OCI-LY7 (cell line): ENCODE measurements at places on chromosomes 3 and 15. TPM values are rescaled to one million over a fixed set of nuclear protein-coding genes. Genes with fewer than 3 reads are reported as not detected.

Gene TPRG1
- total RNA-seq = not detected in 2 replicates

GRCh38 chr3:109685084-109686079 lies 348.0 kb upstream of the DPPA4 start:
- no peak for DNase-seq

DNA sequence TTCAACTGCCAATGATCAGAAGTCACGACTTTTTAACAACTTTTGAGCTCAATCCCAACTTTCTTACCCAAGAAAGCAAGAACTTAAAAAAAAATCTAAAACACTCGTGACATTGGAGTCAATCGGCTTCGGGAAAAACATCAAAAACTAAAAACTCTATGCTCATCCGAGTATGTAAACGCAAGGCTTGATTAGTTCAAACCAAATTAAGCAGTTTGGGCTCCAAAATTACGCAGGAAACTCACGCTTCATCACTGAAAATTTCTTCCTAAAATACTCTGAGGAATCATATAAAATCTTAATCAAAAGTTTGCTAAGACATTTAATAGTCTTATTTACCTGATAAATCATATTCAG lies 1.6 kb downstream of the TRA2B start:
- no peak for DNase-seq

DNA sequence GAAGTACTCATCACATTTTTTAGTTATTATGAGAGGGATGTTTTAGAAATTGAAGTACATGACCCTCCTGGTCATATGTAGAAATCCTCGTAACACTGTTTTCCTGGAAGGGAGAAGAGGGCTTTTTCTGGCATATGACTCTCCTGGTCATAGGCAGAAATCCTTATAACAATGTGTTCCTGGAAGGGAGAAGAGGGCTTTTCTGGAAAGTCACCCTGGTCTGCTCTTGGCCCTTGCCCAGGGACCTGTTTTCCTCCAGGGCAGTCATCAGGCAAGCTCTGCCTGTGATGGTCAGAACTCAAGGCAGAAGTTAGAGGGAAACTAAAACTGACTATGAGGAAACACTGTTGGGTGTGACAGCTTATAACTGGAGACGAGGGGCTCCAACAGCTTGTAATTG lies 27.7 kb downstream of the LAMP3 start:
- no peak for DNase-seq

DNA sequence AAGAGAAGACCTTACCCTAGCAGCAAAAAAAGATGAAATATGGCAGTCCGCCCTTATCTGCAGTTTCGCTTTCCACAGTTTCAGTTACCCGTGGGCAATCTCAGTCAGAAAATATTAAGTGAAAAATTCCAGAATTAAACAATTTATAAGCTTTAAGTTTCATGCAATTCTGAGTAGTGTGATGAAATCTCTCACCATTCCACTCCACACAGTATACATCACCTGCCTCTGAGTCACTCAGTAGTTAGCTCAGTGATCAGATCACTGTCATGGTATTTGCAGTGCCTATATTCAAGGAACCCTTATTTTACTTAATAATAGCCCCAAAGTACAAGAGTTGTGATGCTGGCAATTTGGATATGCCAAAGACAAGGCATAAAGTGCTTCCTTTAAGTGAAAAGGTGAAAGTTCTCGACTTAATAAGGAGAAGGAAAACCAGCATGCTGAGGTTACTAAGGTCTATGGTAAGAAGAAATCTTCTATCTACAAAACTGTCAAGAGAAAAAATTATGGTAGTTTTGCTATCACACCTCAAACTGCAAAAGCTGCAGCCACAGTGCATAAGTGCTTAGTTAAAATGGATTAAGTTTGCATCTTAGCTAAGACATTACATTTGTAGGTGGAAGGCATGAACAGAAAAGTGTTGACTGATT lies 48.1 kb downstream of the HSPBAP1 start:
- DNase-seq = no peak

DNA sequence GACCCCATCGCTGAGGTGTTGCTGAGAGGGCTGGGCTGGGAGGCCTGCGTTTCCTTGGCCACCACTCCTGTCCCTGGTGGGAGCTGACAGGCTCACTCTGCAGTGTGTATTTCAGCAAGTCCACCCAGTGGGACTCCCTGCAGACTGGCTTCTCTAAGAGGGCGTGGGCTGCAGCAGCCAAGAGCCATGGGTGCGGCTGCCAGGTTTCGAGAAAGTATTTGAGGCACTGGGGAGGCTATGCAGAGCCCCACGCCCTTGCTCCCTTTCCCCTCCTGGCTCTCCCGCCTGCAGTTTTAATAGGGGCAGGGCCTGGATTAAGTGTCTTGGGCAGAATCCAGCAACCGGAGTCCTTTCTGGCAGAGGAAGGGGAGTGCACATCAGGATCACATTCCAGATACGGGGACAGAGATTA lies 242.1 kb downstream of the THSD4 start:
- no peak for DNase-seq

DNA sequence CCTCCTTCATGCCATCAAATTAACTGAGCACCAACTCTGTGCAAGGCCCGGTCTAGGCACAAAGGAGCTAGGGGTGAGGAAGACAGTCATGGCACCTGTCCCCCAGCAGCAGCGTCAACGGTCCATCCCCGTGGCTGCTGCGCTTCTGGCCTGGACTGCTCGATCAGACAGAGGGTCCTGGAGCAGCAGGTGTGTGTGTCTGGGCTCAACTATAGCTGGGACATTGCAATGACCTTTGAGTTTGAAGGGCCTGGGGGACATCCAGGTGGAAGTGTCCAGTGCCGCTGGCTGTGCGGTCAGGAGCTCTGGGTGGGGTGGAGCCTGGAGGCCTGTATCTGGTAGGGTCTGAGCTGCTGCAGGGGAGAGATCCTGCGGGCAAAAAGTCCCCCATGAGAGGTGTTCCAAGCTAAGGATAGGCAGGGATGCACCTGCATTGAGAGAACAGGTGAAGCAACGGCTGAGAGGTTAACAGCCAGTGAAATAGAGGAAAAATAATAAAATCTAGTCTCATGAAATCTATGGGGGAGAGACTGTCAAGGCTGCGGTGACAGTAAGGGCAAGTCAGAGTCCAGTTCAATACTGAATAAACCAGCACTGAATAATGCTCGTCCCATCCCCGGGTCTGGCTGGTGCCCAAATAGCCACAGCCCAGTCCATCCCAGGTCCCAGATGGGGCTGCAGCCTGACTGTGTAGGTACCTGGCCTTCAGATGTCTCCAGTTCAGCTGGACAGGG lies 25.4 kb upstream of the SLC41A3 start:
- DNase-seq = no peak

- DNase-seq = no peak
Measured at GRCh38 chr3:190591080-190591479, 77.2 kb downstream of the IL1RAP start.

DNA sequence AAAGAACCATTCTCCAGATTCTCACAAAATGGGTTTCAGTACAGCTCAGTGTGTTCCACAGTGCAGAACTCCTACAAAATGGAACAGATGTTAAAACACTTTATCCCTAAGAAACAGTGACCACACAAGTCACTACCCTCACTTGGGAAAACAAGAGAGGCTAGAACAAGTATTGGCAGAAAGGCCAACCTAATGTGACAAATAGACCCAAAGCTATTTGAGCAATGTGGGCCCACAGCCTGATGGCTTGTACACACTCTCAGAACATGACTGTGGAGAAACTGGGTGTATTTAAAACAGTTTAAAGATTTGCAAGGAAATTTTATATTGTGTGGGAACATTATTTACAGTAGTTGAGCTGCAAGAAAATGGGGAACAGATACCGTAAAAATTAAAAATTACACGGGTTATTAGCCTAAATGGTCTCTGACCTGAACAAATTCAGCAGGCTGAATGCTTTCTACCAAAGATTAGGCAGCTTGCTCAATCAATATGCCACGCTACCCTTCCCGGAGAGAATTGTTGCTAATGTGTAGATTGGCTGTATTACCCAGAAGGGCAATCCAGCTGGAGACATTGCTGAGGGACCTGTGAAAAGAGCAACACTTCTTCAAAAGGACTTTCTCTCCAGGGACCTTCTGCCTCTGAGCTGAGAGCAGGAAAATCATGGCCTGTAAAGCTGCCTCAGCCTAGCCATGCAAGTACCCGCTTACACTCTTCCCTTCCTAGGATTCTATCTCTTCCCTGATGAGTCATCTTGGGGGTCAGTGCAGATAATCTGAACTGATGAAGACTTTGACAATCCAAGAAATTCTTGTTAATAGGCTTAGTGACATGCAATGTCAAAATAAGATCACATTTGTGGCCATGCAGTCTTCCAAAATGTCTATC lies 97.1 kb downstream of the STRIT1 start:
- no peak for DNase-seq

Gene RPP25
- 1.8 and 2.2 TPM in 2 replicates for total RNA-seq

Gene CAND2
- total RNA-seq = 4.0 and 4.1 TPM in 2 replicates

DNA sequence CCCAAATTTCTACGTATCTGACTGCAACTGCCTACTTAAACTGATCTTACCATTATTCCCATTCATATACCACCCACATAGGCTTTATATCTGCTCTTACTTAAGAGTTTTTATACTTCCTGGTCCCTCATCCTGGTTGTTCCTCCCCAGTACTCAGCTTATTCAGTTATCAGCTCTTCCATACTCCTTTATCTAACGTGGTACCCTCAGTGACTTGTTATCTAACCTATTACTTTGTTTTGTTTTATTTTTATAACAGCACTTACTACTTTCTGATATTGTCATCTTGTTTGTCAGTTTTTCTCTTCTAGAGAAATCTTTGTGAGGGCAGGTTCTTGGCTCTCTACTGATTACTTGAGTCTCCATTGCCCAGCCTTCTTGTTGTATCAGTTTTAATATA lies 100.6 kb downstream of the ZNF609 start:
- DNase-seq = no peak

GRCh38 chr15:85598219-85598618 lies 196.5 kb downstream of the KLHL25 start:
- DNase-seq = no peak

- DNase-seq = no peak
Measured at GRCh38 chr15:29018120-29018805, 132.5 kb downstream of the APBA2 start.

GRCh38 chr15:93900476-93901400 lies 330.6 kb upstream of the MCTP2 start:
- DNase-seq = no peak

GRCh38 chr15:47945872-47946650 lies 174.7 kb upstream of the SLC24A5 start:
- DNase-seq = no peak

DNA sequence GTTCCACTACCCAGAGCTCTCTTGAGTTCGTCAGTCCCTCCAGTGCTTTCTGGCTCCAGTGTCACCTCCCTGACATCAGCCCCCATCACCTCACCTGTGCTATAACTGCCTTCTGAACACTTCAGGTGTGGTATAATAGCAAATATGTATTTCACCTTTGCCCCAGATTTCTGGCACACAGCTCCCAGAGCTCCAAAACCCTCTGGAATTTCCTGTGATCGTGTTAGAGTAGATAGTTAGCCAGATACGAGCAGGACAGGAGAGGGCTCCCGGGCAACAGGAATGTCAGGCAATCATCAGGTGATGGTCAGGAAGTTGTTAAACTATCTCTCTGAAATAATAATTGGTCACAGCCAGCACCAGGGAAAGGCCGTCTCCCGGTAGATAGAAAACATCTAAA lies 22.6 kb upstream of the LIMD1 start:
- DNase-seq = no peak

DNA sequence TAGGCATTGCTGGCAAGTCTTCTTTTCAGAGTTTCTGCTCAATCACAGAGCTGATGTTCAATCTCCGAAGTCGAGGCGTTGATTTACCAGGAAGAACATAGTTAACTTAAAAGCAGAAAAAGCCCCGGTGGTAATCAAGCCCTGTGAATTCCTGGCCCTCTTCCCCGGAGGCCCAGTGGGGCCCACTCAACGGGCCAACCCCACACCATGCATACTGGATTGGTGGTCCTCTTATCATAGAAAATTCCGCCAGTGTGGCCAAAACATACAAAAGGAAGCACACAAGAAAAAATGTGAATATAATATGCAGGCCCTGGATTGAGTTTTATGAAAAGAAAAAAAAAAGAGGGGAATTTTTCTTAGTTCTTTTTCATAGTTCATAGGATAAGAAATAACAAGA lies 873.0 kb upstream of the NR2F2 start:
- no peak for DNase-seq
